Spleen (tissue), 13 donors: ENCODE measurements at places on chromosomes 13 and 19. TPM values are rescaled to one million over a fixed set of nuclear protein-coding genes. Genes with fewer than 3 reads are reported as not detected.

REXO1 gene
- 36.8 TPM for total RNA-seq

- DNase-seq = no peak
Measured at GRCh38 chr13:28297341-28297740, 159.0 kb downstream of the PAN3 start.

ZNF534 gene
- not detected for total RNA-seq

DNA sequence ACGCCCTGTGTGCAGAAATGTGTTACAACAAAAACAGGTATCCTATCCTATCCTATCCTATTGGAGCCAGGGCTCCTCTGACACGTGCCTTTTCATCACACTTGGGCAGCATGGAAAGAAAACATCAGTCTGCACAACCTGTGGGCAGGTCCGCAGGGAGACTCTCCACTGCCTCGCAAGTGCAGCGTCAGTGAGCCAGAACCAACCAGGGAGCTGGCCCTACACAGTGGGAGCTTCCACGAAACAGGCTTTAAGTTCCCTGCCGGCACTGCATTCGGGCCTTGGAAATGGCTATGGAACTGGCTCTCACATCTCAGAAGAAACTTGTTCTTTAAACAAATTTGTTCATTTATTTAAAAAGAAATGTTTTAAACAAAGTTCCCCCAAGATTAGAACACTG lies 49.5 kb downstream of the SLC7A1 start:
- no peak for DNase-seq

DNA sequence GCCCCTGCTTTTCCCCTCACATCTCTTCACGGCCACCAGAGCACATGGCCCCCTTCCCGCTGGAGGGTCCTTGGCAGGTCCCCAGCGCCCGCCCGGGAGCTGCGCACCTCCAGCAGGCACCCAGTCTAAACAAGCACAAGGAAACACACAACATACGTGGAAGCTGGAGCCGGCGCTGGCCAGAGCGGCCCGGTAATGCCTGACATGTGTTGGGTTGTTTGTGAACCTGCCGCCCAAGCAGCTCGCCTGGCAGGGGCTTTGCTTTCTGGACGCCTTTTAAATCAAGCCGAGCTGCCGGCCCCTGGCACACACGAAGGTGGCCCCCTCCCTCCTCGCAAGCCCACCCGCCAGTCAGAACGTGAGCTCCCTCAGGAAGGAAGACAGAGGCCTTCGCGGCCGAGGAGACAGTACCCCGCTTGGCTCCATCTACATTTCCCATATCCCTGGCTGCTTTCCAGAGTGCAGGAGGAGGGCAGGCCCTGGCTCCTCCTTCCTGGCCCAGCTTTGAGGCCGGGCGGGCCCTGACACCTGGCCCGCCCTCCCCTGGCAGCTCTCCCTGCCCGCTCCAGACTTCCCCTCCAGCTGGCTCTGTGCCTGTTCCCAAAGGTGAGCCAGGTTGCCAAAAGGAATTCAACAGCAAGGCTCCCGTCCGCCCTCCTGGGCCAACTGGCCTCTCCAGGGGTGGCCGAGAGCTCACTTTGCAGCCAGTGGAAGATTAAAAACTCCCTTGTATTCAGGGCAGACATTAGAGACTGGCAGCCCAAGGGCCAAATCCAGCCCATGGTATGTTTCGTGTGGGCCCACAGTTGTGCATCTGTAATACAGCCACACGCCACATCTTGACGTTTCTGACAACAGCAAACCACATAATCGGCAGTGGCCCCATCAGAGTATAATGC lies 28.7 kb downstream of the COMP start:
- DNase-seq = no peak

GRCh38 chr19:10694706-10695307 lies 6.4 kb upstream of the QTRT1 start:
- no peak for DNase-seq

DNA sequence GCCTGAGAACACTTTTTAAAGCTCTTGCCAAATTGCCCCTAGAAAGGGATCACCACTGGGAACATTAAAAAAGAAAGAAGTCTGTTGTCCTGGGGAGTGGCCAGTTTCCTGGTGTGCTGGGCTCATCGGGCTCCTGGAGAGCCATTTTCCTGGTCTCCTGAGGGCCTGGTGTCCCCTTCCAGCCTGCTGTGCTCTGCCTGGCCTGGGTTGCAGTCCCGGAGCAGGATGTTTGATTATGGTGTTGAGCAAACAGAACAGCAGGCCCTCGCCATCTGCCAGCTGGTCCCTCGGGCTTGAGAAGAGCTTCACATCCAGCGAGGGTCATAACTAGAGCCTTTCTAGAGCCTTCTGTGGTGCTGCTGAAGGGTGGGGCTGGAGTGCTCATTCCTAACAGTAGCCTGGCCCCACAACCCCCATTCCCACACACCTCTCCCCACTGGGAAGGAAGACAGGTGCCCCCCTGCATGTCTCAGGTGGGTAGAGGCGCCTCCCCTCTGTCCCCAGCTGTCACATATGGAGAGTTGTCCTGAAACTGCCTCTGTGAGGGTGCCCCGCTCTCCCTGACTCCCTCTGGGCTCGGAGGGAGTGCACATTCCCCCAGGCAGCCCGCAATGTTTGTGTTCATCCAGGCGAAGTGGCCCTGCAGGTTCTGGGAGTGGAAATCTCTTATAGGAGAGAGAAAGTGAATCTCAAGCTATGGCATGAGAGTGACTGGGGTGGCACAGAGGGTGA lies 151.1 kb downstream of the SIPA1L3 start:
- no peak for DNase-seq
